ENCODE measurements at places on chromosomes 3 and 15.

DNA sequence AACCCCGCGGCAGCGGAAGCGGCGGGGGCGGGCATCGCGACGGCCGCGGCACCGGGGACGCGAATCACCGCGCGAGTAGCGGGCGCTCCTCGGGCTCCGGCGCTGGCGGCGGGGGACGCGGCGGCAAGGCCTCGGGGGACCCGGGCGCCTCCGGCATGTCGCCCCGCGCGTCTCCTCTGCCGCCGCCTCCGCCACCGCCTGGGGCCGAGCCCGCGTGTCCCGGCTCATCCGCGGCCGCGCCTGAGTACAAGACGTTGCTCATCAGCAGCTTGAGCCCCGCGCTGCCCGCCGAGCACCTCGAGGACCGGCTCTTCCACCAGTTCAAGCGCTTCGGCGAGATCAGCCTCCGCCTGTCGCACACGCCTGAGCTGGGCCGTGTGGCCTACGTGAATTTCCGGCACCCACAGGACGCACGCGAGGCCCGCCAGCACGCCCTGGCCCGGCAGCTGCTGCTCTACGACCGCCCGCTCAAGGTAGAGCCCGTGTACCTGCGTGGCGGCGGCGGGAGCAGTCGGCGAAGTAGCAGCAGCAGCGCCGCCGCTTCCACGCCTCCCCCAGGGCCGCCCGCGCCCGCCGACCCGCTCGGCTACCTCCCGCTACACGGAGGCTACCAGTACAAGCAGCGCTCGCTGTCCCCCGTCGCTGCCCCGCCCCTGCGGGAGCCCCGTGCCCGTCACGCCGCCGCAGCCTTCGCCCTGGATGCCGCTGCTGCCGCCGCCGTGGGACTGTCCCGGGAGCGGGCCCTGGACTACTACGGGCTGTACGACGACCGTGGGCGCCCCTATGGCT, 675 bp downstream of the RBM15B start:
- peak; percentile 22 for DNase-seq

GRCh38 chr15:47360305-47360704, 357.0 kb upstream of the SEMA6D start:
- no peak for DNase-seq

DNA sequence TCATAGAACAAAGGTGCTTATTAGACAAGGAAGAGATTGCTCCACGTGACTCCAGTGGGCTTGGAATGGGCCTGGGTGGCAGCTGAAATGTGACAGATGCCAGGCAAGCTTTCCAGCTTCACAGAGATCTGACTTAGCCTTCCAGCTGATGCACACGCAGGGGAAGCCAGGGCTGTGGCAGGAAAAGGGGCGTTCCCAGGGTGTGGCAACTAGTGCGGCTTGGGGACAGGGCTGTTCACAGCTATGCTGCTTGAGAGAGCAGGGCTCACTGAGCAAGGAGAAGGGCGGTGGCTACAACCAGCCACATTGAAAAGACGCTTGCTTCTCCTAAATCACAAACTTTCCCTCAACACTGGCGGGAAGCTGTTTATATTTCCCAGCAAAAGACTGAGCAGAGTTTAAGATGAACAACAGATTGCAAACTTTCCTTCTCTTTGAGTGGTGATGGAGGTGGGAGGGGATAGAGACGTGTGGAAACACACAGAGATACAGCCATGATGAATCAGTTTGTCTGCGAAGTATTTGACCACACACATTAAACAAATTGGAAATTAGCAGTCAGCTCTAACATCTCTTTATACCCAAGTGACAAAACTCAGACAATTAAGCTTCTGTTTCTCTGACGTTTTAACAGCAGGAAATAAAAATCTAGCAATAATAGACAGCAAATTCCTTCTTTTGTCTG, 127.5 kb downstream of the BDH1 start:
- DNase-seq = no peak

- DNase-seq = no peak
Observed at GRCh38 chr3:51722362-51722761, 15.5 kb downstream of the GRM2 start.

GRCh38 chr3:86969500-86970189, 21.3 kb downstream of the VGLL3 start:
- DNase-seq = peak; percentile 47

DNA sequence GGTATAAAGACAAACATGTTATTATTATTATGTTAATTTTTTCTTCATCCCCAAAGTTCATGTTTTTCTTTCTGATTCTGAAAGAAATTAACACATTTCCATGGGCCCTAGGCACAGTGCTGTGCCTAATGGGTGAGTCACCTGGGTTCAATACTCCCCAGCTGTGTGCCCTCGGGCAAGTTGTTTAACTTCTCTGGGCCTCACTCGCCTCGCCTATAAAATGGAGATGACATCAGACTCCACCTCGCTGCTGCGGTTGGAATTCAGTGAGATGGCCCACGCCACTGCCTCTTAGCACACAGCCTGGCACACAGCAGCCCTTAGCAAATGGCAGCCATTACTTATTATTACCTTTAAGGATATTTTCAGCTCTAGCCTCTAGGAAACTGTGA, 22.6 kb downstream of the DNASE1L3 start:
- no peak for DNase-seq

GRCh38 chr15:93524432-93524831, 435.4 kb upstream of the RGMA start:
- no peak for DNase-seq

DNA sequence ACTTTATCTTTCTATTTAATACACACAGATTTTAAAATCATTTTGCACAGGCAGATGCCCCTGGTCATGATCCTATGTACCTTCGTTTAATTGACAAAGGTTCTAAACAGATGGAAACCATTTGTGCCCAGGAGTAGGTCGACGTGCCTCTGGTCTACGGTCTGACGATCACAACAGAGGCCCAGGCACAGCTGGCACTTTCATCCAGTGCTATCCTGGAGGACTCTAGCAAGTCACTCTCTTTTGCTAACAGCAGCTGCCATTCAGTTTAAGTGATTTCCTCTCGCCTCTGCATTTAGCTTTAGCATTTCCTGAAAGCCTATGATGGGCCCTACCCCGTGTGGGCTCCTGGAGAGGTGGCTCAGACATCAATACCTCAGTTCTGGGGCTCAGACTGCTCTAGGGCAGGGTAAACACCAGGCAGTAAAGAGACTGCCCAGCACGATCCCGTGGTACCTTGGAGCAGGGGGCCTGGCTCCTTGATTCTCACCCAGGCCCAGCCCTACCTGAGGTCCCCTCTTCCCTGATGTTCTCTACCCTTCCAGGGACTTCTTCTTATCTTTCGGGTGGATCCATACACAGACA, 83.2 kb upstream of the SNRPA1 start:
- no peak for DNase-seq

DNA sequence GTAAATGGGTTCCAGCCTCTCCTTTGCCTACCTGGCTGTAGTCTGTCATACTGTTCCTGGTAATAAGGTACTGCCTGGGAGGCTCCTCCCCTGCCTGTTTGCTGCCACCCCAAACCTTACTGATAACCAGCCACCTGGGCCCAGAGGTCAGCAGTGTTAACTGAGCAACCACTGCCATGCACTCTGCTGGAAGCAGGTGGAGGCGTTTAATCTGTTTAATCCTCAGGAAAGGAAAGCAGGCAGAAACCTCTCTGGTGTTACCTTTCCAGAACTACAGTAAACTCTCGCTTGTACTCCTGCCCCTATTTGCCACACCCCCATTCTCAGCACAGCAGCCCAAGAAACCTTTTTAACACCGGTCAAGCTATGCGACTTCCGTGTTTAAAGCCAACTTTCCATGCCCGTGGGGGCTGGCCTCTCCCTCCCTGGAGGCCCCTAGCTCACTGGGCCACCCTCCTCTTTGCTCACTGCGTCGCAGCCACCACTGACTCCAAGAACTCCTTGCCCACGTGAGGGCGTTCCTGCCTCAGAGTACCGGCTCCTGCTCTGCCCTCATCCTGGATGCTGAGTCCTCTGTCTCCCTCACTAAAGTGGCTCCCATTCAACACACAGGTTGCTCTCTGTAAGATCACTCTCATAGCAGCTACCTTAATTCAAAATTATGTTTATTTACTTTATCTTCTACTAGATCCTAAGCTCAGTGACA, 8.3 kb downstream of the BDH1 start:
- no peak for DNase-seq

- DNase-seq = no peak
Observed at GRCh38 chr3:49495023-49495422, 25.0 kb downstream of the DAG1 start.

GRCh38 chr3:58350627-58351013, 17.9 kb downstream of the PXK start:
- DNase-seq = no peak

DNA sequence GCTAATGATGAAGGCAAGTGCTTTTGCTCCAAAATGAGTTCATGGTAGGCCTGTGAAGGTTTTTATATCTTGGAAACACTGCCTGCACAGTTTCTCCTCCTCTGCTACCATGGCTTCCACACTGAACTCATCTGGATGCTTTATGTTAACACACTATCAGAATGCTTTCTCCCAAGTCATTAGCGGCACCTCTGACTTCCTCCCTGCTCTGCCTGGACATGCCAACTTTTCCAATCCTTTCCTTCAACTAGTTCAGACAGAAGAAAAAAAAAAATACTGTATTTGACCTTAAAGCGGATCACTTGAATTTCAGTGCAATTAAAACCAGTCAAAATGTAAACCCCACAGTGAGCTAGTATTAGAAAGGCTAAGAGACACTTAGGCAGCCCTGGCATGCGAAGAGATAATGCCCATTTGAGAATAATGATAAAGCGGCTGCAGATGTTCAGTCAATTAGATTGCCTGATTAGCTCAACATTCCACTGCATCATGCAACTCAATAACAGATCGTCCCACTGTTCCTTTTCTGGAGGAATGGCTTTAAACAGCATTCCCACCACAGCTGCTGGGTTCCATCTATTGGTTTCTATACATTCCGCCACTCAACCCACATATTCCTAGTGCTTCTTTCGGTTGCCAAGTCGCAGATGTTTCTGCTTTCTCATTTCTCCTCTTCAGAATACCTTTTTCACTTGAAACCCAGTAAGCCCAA, 51.7 kb downstream of the CNTN3 start:
- DNase-seq = no peak

DNA sequence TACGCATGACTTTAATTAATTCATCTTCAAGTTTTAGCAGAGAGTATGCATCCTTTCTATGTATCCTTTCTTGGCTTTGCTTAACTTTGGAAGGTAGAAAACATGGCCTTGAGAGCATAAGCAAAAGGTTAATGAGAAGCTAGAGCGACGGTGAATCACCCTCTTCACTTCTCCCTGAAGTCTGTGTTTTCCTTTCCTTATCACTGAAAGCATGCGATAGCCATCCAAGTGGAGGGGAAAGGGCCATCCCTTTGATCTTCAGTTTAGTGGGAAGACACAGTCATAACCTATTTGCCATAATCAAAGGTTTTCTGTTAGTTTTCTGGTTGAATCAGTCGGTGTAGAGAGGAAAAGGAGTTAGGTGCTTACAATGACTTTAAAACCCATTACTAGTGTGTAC, 354.0 kb upstream of the ROBO2 start:
- peak; percentile 67 for DNase-seq

- DNase-seq = no peak
Observed at GRCh38 chr3:177982034-177982433, 554.2 kb upstream of the KCNMB2 start.

DNA sequence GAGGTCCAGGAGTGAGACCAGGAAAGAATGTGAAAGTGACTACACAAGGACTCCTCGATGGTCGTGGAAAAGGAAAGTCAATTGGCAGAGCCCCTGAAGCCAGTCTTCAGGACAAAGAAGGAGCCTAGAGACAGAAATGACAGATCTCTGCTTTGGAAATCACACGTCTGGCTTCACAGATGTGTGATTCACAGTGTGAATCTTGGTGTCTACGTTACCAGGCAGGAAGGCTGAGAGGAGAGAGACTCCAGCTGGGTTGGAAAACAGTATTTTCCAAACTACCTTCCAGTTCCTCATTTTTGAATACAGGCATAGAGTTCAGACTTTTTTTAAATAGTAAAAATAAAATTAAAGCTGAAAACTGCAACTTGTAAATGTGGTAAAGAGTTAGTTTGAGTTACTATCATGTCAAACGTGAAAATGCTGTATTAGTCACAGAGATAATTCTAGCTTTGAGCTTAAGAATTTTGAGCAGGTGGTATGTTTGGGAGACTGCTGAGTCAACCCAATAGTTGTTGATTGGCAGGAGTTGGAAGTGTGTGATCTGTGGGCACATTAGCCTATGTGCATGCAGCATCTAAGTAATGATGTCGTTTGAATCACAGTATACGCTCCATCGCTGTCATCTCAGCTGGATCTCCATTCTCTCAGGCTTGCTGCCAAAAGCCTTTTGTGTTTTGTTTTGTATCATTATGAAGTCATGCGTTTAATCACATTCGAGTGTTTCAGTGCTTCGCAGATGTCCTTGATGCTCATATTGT, 6.0 kb downstream of the CCR2 start:
- DNase-seq = peak; percentile 7

DNA sequence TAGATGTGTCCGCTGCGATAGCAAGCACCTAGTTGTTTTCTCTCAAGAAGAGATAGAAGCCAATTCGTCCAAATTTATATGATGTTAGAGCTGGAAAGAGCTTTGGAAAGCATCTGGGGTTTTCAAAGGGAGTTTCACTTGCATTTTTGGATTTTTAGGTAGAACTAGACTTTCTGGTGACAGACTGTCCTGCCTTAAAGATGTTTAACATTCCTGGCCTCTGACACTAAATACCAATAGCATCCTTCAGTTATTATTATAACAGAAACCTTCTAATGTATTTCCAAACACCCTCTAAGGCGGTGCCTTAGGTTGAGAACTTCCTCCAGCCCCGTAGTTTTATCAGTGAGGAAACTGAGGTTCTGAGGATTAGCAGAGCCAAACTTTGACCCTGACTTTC, 305.3 kb downstream of the SATB1 start:
- DNase-seq = no peak

- no peak for DNase-seq
Observed at GRCh38 chr3:195543500-195544229, 540 bp upstream of the PPP1R2 start.

- peak; percentile 56 for DNase-seq
Observed at GRCh38 chr15:74322558-74323180, 44.8 kb downstream of the CYP11A1 start.

- DNase-seq = no peak
Observed at GRCh38 chr15:74245342-74245931, 9.3 kb downstream of the CCDC33 start.

GRCh38 chr15:25391971-25392721, 46.7 kb downstream of the UBE3A start:
- DNase-seq = peak; percentile 57

DNA sequence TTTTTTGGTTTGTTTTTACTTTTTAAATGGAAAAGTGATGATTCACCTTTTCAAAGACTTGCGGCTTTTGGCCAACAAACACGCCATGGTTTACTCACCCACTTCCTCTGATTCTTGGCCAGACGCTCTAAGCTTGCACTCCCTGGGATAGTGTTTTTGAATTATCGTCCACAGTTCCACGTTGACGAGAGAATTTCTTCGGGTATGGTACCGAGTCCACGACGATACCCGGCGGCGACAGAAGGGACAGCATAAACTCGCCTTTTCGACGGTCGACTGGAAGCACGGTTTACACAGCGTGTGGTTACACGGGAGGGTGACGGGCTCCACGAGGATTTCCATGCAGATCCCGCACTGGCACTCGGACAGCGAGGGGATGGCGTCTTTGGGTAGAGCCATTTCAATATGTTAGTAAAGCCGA, 783 bp downstream of the RNF168 start:
- DNase-seq = peak; percentile 86
